ENCODE measurements at places on chromosomes 16 and 17.

DNA sequence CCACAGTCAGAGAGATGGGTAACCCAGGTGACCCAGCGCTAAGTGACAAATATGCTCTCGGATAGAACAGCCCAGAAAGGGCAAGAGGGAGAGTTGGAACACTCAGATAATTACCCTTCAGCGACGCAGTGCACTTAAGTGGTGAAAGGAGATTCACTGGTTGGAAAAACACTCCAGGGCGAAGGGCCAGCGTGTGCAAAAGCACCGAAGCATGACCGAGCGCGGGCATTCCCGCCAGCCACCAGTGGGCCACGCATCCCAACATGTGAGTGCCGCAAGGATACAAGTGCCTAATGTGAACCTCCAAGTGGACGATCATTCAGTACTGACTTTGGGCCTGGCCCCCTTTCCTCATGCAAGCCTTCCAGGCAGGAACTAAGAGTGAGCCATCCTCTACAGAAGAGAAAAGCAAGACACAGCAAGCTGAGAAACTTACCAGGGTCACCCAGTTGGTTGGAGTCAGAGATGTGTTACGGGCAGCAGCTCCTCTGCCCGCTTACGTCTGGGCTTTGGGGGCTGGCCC, 258.4 kb downstream of the C16orf95 start:
- DNase-seq, result no peak

DNA sequence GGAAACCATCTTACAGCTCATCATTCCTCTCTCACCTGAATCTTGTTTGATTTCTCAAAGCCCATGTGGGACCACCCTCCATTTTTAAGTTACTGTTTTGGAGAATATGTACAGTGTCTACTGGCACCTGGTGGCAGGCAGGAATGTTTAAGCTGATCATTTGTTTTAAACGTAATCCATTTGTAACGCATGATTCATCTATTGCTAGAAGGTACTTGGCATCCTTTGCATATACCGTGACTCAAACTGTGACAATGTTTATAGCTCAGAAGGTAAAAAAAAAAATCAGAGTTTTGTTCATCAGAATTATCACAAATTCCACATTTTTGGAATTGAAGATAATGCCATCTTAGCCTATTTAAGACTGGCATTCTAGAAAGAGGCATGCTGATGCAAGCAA, 1007.5 kb upstream of the EEF2KMT start:
- no peak for DNase-seq

- DNase-seq, result no peak
Measured at GRCh38 chr17:57538736-57539456, 206.2 kb downstream of the CCDC182 start.

- no peak for DNase-seq
Measured at GRCh38 chr17:42522263-42522790, 13.7 kb upstream of the NAGLU start.

DNA sequence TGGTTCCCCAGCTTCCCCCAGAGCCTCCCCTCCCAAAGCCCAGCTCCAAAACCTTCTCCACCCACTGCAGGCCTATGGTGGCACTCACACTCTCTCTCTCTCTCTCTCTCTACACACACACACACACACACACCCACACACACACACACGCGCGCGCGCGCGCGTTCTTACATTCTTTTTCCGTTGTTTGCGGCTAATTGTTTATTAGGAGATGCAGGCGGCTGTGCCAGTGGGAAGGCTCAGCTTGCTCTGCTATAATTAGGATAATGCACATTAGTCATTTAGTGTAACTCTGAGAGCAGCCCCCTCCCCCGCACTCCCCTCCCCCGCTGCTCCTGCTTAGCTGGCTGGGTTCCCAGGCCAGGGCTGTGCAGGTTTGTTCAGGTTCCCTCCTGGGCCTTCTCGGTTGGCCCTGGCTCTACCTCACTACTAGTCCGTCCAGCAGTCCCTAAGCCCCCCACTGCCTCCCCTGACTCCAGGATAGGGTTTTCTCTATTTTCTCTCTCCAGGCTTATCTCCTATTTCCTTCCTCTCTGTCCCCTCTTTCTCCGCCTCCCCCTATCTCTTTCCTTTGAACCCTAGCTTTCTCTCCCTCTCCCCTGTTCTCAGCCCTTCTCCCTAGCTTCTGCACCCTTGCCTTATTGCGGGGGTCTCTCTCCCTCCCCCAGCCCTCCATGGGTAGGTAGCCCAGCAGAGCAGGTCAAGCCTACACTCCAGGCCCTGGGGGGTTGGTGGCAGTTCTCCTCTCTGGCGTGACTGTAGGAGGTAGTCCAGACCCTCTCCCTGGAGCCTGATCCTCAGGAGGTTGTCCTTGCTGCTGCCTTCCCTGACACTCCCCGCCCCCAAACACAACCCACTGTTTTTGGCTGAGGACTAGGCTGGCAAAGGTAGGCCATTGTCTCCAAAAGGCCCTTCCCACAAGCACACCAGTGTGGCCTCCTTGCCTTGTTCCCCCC, 34.0 kb downstream of the TMEM132E start:
- DNase-seq, result no peak

GRCh38 chr16:57017251-57017650, 27.9 kb downstream of the NLRC5 start:
- DNase-seq, result no peak

DNA sequence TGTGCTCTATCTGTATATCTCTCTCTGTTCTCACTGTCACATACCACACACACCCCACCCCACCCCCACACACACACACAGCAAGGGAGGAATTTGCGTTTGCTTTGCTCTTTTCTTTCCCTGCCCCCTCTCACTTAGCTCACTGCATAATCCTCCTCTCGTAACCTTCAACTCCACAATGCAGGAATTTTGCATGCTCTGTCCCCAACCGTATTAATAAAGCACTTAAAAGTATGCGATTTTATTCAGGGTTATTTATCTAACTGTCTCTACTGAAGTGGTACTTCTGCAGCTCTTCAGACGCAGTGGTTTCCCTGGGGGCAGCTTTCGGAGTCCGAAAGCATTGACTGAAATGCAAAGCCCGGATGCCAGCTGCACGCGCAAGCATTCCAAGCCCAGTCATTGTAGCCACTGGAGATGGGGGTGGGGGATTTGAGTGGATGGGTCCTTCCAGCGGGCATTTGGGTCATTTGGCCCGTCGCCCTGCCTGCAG, 105.4 kb upstream of the RBFOX1 start:
- DNase-seq, result no peak

DNA sequence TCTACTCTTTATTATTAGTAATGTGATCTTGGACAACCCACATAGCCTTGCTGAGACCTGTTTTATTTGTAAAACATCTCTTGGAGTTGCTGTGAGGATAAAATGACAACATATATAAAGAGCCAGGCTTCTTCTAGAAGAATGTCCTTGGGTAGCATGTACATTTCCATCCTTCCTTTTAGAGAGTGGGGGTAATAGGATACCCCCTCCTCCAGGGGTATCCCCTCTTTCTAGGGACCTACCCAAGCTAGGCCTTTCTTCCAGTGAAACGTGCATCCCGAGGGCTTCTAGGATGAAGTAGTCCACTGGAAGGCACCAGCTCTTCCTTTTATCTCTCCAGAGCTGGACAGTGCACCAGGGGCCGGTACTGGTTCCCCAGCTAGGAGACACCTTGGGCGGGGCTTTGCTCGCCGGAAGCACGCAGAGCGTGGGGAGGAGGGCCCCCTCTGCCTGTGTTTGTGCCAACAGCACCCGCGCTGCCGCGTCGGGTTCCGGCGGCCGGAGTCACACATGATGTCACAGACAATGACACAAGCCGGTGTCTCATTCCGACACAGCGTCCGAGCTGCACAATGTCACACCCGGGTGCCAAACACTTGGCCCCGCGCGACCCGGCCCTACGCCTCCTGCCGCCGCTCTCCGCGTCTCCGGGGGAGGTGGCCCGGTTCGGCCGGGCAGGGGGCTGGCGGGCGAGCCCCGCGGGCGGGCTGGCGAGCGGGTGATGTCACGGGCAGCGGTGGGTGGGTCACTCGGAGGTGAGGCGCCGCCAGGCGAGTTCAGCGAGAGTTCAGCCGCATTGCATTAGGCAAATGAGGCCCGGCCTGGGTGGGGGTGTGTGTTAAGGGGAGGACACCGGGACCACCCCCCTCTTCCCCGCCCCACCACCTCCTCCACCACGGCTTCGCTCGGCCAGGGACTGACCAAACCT, 23.4 kb downstream of the GJD3 start:
- DNase-seq, result peak; percentile 67

DNA sequence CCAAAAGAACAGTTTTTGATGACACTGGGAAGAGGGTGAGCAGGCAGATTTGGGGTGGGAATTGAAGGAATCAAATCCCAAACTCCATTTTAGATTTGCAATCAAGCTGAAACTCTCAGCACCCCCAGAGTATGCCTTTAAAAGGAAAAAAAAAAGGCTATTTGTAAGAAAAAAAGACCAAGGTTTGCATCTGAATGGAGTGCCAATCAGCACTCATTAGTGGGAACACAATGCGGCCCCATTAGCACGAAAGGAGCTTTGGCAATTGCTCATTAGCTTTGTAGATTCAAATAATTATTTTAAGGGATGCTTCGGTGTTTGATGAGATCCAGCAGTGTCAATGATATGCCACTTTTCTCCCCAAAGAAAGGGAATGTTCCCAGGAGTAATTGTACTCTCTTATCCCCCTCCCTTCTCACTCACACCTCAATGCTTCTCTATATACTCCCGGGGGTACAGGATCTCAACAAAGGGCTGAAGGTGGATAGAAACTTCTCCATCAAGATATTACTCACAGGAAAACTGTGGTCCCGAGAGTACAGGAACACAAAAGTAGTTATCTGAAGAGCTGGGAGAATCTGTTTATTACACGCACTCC, 32.2 kb downstream of the CHP2 start:
- no peak for DNase-seq

Measured in fibroblast of gingiva (primary cell).